ENCODE measurements at places on chromosomes 12 and 14.

GRCh38 chr14:69561893-69562292, 12.8 kb downstream of the CCDC177 start:
- no peak overlapping the region for H3K4me3 ChIP-seq
- H3K27me3 ChIP-seq, result no peaks in the 10 kb centered on the region
- no peaks in the 10 kb centered on the region for H3K36me3 ChIP-seq
- DNase-seq, result no peak
- H3K27ac ChIP-seq, result no peak overlapping the region

- H3K4me3 ChIP-seq, result no peak overlapping the region
- no peaks in the 10 kb centered on the region for H3K27me3 ChIP-seq
- no peak overlapping the region for H3K27ac ChIP-seq
- DNase-seq, result no peak
These were observed 80.4 kb downstream of the CPNE8 start for GRCh38 chr12:38825006-38825405.

DNA sequence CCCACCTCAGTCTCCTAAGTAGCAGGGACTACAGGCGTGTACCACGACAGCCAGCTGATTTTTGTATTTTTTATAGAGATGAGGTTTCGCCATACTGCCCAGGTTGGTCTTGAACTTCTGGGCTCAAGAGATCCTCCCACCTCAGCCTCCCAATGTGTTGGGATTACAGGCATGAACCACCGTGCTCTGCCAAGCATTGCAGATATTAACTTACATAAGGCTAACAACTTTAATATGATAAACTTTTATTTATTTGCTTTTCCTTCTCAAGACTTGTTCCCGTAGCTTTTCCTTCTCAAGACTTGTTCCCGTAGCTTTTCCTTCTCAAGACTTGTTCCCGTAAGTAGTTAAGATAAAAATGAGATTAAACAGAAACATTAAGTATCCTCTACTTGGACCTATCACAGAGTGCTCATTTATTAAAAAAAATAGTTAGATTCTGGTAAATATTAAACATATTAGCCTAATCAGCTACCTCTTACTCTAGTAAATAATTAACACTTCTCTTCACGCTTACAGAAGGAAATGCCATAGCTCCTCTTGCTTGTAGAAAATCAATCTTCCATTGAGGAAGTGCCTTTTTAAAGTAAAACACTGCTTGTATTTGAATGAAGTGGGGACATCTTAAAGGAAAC, 157.7 kb upstream of the KITLG start:
- no peaks in the 10 kb centered on the region for H3K4me1 ChIP-seq
- no peaks in the 10 kb centered on the region for H3K27me3 ChIP-seq
- no peaks in the 10 kb centered on the region for H3K36me3 ChIP-seq
- no peak for DNase-seq

DNA sequence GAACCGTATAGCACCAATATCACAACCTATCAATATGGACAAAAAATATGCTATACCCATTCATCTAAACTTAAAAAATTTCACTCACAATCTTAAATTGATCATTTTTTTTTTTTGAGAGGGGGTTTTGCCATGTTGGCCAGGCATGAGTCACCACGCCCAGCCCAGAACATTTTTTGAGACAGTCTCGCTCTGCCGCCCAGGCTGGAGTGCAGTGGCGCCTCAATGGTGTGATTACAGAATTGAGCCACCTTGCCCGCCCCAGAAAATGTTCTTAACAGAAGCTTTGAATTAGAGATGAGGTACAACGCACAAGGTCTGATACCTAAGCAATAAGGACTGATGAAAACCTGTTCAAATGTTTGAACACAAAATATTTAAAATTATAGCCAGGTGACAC, 15.8 kb upstream of the ATP5F1B start:
- DNase-seq, result no peak
- no peaks in the 10 kb centered on the region for H3K27me3 ChIP-seq
- H3K36me3 ChIP-seq, result peaks cover 35% of the 10 kb centered on the region
- no peak overlapping the region for H3K4me3 ChIP-seq
- H3K27ac ChIP-seq, result no peak overlapping the region

DNA sequence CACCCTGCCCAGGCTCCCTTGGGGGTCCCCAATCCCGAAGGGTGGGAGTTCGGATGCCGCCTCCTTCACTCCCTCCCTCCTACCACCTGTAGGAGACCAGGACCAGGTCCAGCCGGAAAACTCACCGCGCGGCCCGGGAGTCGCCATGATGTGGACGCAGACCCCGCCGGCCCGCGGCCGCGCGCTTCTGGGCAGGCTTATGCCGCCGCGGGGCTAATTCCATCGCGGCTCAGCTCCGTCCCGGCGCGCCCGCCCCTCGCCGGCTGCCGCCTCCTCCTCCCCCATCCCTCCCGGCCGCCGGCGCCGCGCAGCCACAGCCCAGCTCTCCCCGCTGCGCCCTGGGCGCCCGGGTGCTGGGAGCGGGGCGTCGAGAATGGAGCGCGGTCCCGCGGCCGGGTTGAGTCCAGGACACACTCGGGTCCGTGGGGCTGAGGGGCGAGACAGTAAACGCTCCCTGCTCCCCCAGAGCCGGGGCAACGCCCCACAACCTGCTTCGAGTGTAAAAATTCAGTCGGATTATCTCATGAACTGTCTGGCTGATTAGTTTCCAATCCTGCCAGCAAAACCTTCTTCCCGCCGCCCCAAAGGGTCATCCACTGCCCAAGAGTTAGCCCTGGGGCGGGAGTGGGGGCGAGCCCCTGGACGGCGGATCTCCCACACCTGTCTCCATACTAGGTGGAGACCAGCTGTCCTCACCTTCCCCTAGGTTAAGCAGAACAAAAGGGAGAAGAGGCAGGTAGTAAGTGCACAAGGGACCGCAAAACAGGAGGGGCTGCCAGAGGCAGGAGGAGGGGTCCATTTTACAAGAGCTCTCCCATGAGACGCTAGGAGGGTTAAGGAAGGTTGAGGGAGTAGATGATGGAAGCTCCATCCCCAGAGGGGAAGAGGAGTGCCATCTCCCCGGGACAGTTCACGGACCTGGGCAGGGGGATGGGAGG, at the start of gene ANO2:
Gene ANO2, minus strand, starts transcription at position 189 of the 938 bp plus-strand sequence. Its CDS starts 42 bp downstream, at position 147.
- H3K27ac ChIP-seq, result no peak within 1 kb of the TSS
- peaks cover 9% of the 10 kb centered on the region for H3K27me3 ChIP-seq

DNA sequence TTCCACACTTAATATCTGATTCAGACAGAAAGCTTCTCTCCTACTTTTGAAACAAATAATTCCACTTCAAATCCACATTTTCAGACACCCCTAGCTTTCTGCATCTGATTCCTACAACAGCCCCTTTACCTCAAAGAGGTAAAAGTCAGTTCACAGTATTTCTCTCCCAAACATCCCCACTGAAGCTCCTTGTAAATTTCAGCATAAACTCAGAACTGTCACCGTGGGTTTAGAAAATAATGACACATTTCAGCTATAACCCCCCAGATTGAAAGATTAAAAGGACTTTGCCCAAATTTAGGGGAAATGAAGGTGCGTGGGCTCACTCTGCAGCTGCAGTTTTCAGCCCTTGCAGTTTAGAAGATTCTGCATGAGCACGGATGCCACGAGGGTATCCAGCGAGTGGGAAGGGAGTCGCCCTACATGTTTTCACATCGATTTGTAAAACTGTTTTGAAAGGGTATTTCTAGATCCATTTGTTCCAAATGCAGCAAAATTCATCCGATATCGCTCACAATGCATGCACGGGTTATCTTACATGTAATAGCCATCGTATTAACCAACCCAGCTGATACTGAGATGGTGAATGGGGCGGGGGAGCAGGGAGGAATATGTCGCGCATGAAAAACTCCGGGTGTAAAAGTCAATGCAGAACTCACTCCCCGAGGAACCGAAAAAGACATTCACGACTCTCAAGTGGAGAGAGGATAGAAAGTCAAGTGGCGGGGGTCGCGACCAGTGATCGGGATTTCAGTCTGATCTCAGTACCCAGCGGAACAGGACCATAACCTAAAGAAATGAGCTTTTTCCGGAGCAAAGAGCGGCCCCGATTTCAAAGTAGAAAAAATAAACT, 5.0 kb upstream of the CCND2 start:
- peak; percentile 61 for DNase-seq
- H3K4me1 ChIP-seq, result peaks cover 6% of the 10 kb centered on the region
- no peaks in the 10 kb centered on the region for H3K27me3 ChIP-seq
- no peaks in the 10 kb centered on the region for H3K36me3 ChIP-seq

DNA sequence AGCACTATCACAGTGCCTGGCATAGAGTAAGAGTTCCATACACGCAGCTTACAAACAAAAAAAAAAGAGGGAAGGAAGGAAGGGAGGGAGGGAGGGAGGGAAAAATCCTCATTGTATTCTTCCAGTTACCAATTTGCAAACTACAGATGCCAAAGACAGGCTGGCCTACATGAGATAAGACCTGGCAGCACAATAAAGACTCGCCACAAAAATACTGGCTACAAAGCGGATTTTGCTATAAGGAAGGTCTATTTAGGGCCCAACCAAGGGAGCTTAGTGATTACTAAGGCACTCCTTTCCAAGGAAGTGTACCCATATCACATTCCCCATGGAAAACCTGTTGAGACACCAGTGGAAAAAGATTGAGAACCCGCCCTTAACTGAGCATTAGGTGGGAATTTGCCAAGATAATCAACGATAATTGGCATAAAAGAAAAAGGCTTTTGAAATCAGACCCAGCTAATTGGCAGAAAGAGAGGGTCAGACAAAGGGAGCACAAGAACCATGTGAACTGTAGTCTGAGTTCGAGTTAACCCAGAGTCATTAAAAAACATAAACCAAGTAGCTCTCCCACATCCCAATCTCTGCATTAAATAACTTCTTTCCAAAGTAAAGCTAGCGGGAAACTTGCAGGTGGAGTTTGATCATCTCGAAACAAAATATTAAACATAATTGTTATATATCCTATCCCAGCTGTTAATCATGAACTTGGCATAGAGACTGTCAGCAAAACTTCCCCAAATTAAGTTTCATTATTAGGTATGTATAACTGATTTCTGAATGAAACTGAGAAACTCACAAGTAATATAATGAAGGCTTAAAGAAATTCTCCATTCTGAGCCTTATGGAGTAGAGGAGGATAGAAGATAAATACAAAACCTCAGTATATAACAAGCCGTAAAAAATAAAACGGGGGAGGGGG, 50.1 kb downstream of the PHLDA1 start:
- no peaks in the 10 kb centered on the region for H3K36me3 ChIP-seq
- no peak overlapping the region for H3K27ac ChIP-seq
- H3K4me1 ChIP-seq, result peaks cover 22% of the 10 kb centered on the region
- DNase-seq, result no peak
- no peaks in the 10 kb centered on the region for H3K27me3 ChIP-seq

- no peak for DNase-seq
- no peak overlapping the region for H3K27ac ChIP-seq
- H3K36me3 ChIP-seq, result peaks cover 4% of the 10 kb centered on the region
- H3K27me3 ChIP-seq, result no peaks in the 10 kb centered on the region
These were observed 26.4 kb downstream of the SLC8A3 start for GRCh38 chr14:70162358-70162757.

Data from SJCRH30 (cell line).